ENCODE measurements at places on chromosomes 2 and 18.

DNA sequence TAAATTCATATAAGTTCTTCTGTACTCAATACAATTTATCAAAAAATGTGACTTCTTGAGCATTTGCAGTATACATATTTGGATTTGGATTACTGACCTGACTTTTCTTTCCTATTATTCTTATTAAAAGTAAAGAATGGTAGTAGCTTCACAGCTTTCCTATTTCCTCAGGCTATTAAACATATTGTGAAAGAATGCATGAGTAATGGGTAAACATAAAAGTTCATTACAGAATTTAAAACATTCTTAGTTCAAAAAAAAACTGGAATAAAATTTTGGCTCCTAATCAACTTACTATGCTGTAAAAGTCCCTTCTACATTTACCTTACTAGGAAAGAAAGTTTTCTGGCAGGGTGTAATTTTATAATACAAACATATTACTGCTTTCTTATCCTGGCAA is 27.3 kb upstream of the C2orf66 start:
- no peak for DNase-seq

DNA sequence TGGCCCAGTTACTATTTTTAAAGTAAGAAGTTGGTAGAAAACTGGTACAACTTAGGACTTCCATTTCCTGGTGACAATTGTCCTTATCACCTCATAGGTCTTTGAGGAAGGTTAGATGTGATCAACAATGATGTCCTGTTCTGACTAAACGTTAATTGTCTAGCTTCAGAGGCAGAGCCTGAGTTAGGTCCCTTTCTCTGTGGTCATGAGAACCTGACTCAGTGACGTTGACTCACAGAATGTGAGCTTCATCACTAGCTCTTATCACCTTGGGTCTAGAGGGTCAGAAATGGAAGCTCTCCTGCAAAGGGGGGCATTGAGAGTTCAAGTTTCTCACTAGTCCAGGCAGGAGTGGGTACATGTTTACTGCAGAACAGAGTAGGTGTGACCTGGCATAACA is 60.6 kb upstream of the ATP8B1 start:
- no peak for DNase-seq

GRCh38 chr2:3637692-3638455 is 20.1 kb upstream of the ALLC start:
- no peak for DNase-seq

DNA sequence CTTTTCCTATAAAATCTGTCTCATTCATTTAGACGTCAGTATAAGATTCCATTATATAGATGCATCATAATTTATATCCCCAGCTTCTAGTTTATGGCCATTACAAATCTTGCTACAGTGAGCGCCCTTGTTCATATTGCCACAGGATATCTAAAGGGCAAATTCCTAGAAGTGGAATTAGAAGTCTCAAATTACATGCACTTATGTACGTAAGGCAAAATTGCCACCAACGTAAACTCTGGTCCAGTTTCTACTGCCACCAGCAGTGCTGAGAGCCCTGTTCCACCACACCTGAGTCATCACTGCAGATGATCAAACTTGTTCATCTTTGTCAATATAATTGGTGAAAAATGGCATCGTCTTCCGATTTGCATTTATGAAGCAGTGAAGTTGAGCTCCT is 90.9 kb upstream of the ID2 start:
- DNase-seq, result no peak

- no peak for DNase-seq
Observed at GRCh38 chr18:57898506-57899124, 95.5 kb upstream of the ATP8B1 start.

GRCh38 chr2:86764661-86765309 is 25.9 kb downstream of the CD8A start:
- DNase-seq, result no peak

DNA sequence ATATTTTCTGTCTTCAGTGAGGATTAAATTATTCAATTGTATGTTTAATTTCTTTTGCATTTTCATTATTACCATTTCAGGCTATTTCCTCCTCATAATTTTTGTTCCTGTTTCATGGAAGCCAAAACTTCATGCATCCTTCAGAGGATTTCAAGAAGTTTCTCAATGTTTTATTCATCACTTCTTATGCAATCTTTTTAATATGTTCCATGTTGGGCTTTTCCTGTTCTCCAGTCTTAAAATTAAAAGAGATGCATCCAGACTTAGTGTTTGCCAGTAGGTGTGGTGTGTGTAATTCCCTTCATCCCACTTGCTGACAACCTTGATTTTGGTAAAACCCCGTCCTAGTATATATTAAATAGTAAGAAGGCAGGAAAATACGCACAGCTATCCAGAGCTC is 190.0 kb downstream of the EN1 start:
- no peak for DNase-seq

DNA sequence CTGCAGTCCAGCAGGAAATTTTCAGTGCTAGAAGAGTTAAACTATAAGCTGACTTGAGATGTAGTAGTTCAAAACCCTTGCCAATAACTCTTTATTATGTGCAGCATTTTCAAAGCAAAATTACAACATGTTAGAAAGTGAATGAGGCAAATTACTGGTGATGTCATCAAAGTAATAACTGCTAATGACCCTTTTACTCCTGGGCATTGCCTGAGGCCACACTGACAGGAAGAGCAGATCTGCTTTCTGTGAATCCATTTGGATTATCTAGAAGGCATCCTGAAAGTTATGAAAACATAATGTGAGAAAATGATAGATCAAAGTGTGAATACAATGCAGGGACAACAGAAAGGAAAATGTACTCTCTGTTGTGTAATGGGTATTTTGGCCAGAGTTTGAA is 139.6 kb upstream of the TRIB2 start:
- no peak for DNase-seq

- DNase-seq, result no peak
Observed at GRCh38 chr2:1546023-1546591, 132.8 kb downstream of the TPO start.

- no peak for DNase-seq
Observed at GRCh38 chr2:218263817-218264641, 3.2 kb downstream of the GPBAR1 start.

DNA sequence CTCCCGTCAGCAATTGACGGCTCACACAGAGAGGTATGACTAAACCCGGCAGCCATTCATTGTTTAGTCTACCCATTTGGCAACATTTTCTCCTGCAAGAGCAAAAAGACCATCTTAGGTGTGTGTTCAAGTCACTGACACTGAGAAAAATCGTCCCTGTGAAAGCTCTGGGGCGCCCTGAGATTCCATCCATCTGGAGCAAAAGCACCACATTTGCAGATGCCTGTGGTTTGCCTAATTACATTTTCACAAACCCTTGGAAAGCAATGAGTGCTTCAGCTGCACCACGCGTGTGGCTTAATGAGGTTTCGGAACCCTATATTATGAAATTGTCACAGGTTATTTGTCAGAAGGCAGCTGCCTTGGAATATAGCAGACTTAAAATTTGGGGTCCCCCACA is 110.7 kb upstream of the PTPRM start:
- no peak for DNase-seq

DNA sequence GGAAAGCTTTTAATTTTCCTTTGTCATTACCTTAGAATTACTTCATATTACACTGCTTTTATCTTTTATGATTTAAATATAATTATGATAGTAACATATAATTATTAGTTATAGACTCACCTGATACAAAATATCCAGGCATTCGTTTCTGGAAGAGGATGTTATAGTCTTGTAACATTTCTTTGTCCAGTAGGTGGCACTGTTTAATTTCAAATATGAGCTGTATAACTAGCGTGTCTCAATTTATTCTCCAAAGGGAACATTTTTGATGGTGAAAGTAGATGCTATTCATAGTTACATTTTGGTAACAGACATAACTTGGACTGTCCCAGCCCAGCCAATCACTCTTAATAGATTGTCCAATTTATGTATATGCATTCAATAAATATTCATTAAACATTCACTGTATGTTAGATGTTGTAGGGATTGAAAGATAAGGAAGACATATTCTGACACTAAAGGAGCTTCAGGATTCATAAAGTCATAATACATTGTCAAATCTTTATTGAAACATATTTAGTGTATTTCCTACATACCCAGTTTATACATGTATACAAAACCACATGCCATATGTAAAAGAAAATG is 19.2 kb downstream of the DAW1 start:
- DNase-seq, result no peak

- DNase-seq, result no peak
Observed at GRCh38 chr18:65749841-65750240, 971 bp upstream of the CDH7 start.

- DNase-seq, result no peak
Observed at GRCh38 chr18:59604877-59605276, 92.3 kb downstream of the CCBE1 start.

DNA sequence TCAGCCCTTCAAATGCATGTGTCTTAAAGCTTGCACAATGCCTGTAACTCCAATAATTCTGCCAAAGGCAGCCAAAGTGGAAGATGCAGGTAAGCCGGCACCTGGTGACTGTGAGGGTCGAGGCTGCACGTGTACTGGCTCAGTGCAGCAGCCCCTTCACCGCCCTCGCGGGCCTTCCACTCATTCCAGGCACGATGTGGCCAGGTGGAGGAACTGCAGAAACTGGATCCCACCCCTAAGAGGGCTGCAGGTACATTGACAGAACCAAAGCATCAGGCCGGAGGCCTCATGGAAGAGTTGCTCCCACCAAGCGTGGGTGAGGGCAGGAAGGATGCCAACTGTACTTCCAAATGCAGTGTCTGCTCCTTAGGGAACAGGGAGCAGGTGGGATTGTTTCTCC is 253.4 kb downstream of the HDAC4 start:
- DNase-seq, result no peak

- no peak for DNase-seq
Observed at GRCh38 chr2:111157798-111158197, 37.1 kb downstream of the BCL2L11 start.

DNA sequence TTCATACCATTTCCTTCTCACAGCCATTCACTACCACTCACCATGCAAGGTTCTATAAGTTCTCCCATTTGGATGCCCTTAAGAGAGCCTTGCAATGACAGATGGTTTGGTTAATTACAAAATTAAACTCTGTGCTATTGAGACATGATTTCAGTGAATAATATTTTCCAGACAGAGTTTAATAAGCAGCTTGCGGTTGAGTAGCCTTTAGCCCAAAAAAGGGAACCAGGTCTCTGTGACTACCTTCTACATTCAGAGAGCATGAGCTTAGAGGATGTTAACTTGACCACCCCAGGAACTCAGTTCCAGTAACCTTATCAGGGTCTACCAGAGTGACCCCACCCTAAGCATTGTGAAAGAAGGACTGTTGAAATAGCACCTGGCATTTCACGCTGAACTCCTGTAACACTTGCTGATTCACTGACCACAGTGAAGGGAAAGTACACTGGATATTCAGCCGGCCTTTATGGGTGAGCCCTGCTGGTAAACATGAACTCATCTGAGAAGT is 1173.1 kb upstream of the ZEB2 start:
- DNase-seq, result no peak

GRCh38 chr2:39494784-39495251 is 57.7 kb upstream of the MAP4K3 start:
- DNase-seq, result no peak

DNA sequence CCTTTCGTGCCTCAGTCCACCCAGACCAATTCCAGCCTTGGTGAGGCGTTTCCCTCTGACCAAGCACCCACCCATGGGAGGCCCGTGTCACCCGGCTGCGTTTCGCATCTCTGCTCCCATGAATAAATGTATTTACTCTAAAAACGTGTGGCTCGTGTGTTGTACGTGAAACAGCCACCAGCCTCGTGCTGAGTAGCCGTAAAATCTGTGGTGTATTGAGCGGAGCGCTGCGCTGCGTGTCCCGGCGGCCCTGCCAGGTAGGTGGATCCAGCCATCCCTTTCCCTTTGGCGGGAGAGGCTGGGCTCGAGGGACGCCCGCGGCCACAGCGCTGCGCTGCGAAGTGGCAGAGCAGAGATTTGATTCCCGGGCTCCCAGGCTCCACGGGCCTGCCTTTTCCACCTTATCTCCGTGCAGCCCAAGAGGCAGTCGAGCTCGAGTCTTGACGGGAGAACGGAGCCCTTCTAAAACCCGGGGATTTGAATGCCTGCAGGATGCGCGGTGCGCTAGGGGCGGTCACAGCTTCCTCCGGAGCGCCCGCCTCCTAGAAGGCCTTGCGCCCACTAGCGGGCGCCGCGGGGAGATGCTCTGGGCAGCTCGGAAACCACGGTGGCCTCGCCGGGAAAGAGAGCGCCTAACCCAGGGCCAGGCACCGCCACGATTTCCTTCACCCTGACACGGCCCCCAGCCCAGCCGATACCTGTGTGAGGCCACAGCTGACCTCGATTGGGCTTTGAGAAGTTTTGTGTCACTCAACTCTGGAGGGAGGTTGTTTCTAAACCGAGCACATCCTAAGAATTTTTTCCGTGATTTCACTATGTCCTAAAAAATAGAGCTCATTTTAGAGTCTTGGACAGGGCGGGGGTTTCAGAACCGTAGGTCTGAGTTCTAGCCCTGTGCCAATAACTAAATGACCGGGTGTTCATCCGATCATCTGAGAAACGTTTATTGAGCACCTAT is 3.9 kb upstream of the PSMD1 start:
- DNase-seq, result peak; percentile 67

DNA sequence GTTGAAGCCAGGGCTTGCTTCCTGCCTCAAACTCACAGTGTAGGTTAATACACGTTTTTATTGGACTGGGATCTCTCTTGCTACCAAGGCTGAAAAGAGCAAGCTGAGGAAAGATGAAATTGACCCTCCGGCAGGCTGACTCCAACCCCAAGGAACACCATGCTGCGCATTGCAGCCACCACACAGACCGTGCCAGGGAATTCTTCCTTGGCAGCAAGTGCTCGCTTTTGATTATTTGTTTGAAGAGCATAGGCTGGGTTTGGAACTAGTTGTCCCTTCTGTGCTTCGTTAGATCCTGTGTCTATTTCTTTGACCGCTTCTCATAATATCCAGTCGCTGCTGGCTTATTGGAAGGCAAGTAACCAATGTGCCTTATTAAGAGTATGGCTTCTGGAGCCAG is 34.4 kb upstream of the DARS1 start:
- no peak for DNase-seq

- DNase-seq, result no peak
Observed at GRCh38 chr18:26784599-26784998, 80.9 kb downstream of the AQP4 start.

GRCh38 chr2:61117534-61117933 is 44.5 kb upstream of the C2orf74 start:
- DNase-seq, result no peak

DNA sequence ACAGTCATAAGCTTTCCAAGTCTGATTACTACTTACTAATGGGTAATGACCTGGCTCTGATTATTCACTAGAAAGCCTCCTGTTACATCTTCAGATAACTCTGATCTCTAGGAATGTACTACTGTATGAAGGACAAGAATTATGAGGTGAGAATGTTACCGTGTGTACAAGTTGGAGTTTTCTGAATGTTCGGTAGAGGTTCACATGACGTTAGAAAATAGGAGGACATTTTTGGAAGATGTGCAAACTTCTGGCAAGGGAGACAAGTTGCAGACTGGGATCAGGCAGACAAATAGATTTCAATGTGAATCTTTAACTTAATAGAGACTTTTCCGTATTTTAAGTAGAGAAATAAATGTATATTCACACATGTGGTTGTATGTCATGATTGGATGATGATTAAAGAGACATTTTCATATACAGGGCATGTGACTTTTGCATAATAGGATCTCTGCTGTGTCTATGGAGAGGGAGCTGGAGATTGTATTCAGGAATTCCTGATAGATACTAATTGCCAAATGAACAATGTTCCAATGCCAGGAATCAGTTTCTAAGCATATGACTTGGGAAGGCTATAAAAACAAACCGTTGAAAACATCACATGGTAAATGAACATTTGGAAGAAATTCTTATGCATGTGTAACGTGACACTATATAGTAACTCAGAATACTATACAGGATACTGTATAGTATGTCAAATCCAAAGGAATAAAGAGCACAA is 1695.8 kb upstream of the PIK3C3 start:
- no peak for DNase-seq
